ENCODE measurements at places on chromosomes 7 and 10.

DNA sequence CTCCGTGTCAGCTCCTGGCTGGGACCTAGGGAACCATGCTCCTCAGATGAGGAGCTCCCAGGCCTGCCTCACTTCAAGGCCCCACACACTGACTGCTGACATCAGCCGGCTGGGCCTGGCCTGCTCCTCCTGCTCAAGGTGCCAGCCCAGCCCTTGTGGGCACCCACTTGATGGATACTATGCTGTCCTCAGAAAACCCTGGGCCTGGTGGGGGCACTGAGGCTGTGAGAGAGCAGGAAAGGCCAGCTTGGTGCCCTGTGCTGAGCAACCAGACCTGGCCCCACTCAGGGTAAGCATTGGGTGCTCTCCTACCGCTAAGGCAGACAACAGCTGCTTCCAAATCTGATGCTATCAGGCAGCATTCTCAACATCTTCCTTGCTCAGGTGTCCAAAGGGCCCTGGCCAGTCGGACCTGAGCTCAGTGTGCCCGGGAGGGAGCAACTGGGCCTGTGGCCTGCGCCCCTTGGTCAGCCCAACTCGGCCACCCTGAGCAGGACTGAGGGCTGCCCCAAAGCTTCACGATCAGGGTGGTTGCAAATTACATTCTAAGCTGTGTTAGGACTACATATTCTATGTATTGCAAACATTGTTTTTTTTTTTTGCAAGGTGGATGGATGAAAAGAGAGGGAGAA lies 21.9 kb upstream of the ANTXRL start:
- no peak for DNase-seq

DNA sequence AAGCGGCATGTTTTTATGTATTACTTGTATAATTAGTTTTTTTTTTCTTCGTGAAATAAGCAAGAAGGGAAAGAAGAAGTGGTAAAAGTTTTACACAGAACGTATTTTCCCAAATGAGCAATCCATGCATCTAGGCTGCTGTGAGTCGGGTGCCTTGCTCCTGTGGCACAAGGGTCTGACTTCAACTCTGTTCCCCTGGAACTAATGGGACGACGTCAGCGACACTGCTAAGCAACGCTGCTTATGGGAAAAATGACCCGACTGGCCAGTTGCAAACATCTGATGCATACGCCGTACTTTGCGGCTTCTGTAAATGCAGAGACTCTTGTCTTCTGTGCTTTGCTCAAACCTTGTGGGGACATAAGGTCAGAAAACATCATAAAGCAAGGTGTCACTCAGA lies 66.3 kb downstream of the MPP7 start:
- no peak for DNase-seq

- no peak for DNase-seq
Observed at GRCh38 chr7:68700414-68700813, 897.9 kb upstream of the AUTS2 start.

GRCh38 chr7:130201796-130202195 lies 3.4 kb downstream of the TMEM209 start:
- no peak for DNase-seq

- DNase-seq = no peak
Observed at GRCh38 chr7:118349604-118350003, 125.1 kb downstream of the ANKRD7 start.

GRCh38 chr7:144483189-144483588 lies 79.7 kb upstream of the NOBOX start:
- DNase-seq = no peak

DNA sequence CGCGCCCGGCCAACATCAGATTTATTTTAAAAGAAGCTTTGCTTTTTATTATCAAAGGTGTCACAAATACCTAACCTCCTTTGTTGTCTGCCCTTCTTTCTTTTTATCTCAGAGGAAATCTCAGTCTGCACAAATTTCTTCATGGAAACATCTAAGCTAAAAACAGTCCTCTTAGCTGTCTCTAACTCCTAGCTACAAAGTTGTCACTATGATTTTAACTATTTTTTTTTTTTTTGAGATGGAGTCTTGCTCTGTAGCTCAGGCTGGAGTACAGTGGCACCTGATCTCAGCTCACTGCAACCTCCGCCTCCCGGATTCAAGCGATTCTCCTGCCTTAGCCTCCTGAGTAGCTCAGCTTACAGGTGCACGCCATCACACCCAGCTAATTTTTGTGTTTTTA lies 7.3 kb downstream of the TRA2A start:
- no peak for DNase-seq

DNA sequence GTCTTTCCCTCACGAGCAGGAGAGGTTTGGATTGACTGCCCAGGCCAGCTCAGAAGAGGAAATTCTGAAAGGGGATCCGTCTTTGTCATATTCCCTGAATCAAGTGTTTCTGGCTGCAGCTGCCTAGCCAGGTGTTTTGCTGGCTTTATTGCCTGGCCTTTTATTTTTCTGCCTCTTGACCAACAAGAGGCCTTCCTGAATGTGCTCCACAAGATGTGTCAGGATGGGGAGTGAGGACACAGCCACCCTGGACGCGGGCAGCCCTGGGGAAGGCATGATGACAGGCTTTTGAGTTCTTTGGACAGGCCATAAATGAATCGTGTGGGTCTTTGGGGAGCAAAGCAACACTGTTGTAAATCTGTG lies 163.6 kb downstream of the CAMK1D start:
- DNase-seq = no peak

DNA sequence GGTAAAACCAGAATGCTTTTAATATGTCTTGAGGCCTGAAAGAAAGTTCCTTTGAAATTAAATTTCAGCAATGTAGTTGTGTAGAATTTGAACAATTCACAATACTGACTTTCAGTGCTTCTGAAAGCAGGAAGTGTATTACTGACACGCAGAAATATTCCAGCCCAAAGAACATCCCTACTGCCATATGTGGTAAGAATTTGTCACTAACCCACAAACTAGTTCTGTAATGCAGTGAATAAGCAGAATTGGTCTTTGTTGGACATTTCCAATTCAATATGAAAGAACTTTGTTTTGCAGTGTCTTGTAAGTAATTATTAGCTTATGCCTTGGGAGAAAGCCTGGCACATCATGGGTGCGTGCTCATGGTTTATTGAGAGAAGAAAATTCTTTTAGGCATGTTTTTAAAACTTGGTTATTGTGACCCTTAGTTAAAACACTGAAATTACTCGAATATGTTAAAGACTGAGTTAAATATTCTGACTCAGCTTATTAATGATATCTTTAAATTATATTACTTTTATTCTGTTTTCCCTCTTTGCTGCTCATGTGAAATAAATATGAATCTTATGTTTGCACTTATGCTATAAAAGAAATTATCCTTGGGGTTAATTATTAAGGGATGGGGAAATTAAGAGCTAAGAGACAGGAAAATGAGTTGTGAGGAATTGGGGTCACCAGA lies 33.4 kb downstream of the PTPN12 start:
- DNase-seq = peak; percentile 64

- DNase-seq = no peak
Observed at GRCh38 chr7:104981672-104982037, 32.4 kb upstream of the KMT2E start.

DNA sequence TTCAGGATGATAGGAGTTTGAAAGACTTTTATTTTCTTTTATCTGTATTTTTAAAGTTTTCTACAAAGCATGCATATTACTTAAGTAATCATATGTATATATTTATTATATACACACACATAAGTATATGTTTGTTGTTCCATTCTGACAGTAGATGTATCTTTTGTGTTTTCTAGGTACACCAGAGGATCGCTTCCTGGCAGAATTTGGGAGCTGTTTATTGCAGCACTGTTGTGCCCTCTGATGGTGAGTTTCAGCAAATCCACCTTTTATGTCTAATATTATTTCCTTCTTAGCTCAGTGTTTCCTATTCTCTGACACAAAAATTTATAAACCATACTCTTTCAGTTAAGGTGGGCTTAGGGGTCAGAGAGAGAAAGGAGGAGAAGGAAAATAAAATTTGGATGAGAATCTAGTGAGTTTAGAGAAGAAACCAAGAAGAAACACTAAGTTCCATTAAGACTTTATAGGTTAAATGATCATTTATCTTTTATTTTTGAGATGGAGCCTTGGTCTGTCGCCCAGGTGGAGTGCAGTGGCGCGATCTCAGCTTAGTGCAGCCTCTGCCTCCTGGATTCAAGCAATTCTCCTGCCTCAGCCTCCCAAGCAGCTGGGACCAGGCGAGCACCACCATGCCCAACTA lies 59.2 kb upstream of the OIT3 start:
- peak; percentile 77 for DNase-seq

DNA sequence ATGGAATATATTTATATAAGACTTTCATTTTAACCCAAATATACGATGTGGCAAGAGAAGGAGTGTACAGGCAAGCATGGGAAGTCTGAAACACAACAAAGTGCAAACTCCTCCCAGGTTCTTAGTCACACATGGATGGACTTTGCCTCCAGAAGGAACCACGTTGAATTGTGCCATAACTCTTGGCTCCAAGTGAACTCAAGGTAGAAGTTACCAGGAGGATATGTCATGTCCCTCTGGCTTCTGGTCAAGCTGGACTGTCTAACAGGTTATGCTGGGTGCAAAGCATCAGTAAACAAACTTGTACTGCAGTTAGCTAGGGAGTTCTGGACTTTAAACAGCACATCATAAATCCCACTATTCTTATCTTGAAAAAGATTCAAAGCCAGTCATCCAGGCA lies 328.3 kb upstream of the TEX47 start:
- no peak for DNase-seq

DNA sequence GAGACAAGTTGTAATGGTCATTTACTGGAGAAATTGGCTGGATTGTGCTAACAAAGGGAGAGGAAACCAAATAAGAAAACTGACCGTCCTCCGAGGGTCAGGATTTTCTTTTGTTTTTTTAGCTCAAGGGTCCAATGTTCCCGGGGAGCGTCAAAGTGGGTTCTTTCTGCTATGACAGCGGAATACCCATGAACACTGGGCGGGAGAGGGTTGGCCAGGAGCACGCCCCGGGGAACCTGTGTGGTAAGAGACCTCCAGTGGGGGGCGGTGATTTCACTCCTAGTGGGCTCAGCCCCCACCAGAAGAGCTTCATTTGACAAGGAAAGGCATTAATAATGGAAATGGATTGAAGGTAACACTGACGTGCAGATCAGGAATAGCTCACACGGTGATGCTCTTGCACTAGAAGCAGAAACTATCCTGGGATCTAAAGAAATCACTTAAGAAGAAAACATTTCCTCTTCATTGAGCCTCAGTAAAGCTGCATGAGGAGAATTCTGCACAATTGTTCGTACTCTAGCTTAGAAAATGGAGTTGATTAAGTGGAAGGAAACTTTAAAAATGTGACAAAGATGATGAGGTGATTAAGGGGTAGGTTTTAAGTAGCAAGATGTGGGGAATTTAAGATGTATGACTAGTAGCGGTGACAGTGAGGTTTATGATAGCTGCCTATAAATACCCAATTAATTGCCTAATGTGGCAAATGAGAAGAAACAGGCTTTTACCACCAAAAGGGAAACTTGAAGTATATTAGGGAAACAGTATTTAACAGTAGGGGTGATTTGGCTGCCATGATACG lies 627.2 kb downstream of the SUGCT start:
- no peak for DNase-seq

- no peak for DNase-seq
Observed at GRCh38 chr10:71133710-71134686, 78.4 kb upstream of the UNC5B start.

- no peak for DNase-seq
Observed at GRCh38 chr7:51869452-51869851, 552.8 kb upstream of the COBL start.

DNA sequence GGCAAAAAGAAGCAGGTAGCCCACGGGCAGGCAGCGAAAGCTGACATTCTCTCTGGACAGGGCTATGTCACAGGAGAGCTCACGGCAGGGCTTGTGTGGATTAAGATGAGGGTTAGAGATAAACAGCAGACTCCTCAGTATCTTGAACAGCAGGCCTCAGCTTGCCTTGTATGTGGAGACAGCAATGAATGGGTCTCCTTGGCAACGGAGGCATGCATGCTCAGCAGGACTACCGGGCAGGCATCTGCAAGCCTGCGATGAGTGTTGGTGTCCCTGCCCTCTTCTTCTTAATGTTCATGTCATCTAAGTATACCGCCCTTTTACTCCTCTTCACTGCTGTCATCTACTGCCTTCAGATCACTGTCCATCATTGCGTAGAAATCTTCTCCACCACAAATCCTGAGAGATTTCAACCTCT lies 81.9 kb upstream of the C1GALT1 start:
- DNase-seq = no peak

- DNase-seq = peak; percentile 57
Observed at GRCh38 chr7:133009426-133010252, 72.3 kb downstream of the CHCHD3 start.

DNA sequence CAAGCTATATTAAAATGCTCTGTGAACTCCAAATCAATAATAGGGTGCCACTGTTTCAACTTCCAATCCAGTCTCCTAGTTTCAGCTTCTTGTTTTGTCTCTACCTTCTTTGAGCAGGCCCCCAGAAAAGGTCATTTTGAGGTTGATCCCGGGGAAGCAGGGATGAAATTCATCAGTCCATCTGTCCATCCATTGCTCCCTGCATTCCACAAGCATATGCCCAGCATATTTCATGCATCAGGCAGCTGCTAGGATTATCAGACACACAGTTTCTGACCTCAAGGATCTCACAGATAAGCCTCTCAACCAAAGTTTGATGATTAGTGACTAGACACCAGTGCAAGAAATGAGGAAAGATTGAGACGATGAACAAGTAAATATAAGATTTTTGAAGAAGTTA lies 186.6 kb upstream of the PDE1C start:
- no peak for DNase-seq

DNA sequence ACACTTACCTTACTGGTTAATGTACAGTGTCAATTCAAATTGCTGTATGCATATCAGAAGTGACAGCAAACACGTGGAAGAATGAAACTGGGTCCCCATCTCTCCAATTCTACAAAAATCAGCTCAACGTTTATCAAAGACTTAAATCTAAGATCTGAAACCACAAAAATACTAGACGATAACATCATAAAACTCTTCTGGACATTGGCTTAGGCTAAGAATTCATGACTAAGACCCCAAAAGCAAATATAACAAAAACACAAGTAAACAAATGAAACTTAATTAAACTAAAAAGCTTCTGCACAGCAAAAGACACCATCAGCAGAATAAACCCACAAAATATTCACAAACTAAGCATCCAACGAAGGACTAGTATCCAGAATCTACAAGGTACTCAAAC lies 35.9 kb upstream of the PFKP start:
- no peak for DNase-seq

DNA sequence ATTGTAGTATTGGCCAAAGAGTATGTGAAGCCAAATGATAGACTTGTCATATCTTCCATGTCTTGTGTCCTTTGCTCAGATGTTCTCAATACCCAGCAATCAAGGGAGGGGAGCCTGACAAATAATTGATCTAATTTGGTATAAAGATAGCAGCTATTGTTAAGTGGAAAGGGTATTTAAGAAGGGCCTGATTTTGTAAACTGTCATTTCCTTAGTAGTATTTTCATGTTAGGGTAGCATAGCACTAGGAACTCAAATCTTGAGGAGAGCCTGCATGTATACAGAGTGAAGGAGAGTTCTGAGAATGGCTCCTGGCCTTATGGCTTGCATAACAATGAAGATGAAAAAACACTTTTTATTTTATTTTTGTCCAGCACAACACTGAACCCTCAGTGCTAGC lies 53.1 kb downstream of the GNAI1 start:
- DNase-seq = no peak

GRCh38 chr10:34674176-34674575 lies 140.9 kb downstream of the PARD3 start:
- DNase-seq = no peak

Data from dermis microvascular lymphatic vessel endothelial cell (primary cell).